ENCODE measurements at places on chromosomes 2 and 18. TPM values are rescaled to one million over a fixed set of nuclear protein-coding genes. Genes with fewer than 3 reads are reported as not detected.

GRCh38 chr2:11716689-11717321, 29.6 kb upstream of the LPIN1 start:
- no peaks in the 10 kb centered on the region for H3K27me3 ChIP-seq
- H3K4me1 ChIP-seq = no peaks in the 10 kb centered on the region
- H3K4me3 ChIP-seq = no peak overlapping the region
- no peak overlapping the region for H3K27ac ChIP-seq

- no peaks in the 10 kb centered on the region for H3K27me3 ChIP-seq
- H3K36me3 ChIP-seq = no peaks in the 10 kb centered on the region
- no peak overlapping the region for H3K4me3 ChIP-seq
- DNase-seq = no peak
- no peak overlapping the region for H3K27ac ChIP-seq
- H3K4me1 ChIP-seq = no peaks in the 10 kb centered on the region
Observed at GRCh38 chr2:190053426-190053825, 9.1 kb downstream of the MSTN start.

GRCh38 chr2:88683160-88684021, 8.1 kb upstream of the RPIA start:
- H3K4me3 ChIP-seq = no peak overlapping the region
- peaks cover 1% of the 10 kb centered on the region for H3K27me3 ChIP-seq
- H3K4me1 ChIP-seq = no peaks in the 10 kb centered on the region
- no peaks in the 10 kb centered on the region for H3K36me3 ChIP-seq

DNA sequence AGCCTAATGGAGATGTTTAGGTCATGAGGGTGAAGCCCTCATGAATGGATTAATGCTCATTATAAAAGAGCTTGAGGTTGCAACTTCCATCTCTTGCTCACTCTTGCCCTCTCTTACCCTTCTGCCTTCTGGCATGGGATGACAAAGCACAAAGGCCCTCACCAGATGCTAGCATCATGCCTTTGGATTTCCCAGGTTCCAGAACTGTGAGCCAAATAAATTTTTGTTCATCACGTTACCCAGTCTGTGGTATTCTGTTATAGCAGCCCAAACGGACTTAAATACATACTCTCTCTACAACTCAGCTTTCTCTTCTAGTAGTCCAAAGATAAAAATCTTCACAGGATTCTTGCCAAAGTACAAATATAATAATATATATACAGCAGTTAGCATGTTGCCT, 75.8 kb downstream of the LNPK start:
- no peaks in the 10 kb centered on the region for H3K27me3 ChIP-seq
- H3K36me3 ChIP-seq = no peaks in the 10 kb centered on the region
- no peaks in the 10 kb centered on the region for H3K4me1 ChIP-seq
- no peak overlapping the region for H3K27ac ChIP-seq
- DNase-seq = no peak

- no peaks in the 10 kb centered on the region for H3K36me3 ChIP-seq
- H3K4me3 ChIP-seq = peak overlapping the region; percentile 19
- DNase-seq = no peak
- H3K27ac ChIP-seq = no peak overlapping the region
- no peaks in the 10 kb centered on the region for H3K27me3 ChIP-seq
- H3K4me1 ChIP-seq = peaks cover 2% of the 10 kb centered on the region
Observed at GRCh38 chr18:9918016-9918680, 4.3 kb downstream of the VAPA start.

DNA sequence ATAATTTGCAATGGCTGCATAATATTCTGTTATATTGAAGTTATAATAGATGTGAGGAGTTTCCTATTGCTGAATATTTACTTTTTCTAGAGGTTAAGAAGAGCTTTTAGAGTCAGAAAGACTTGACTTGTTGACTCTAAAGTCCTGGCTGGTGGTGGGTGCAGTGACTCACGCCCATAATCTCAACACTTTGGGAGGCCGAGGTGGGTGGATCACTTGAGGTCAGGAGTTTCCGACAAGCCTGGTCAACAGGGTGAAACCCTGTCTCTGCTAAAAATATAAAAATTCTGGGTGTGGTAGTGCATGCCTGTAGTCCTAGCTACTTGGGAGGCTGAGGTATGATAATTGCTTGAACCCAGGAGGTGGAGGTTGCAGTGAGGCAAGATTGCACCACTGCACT, 33.9 kb upstream of the ATIC start:
- no peaks in the 10 kb centered on the region for H3K27me3 ChIP-seq
- H3K4me3 ChIP-seq = no peak overlapping the region

- H3K27ac ChIP-seq = no peak overlapping the region
- H3K4me1 ChIP-seq = no peaks in the 10 kb centered on the region
- no peak for DNase-seq
- no peak overlapping the region for H3K4me3 ChIP-seq
- H3K36me3 ChIP-seq = no peaks in the 10 kb centered on the region
- H3K27me3 ChIP-seq = no peaks in the 10 kb centered on the region
Observed at GRCh38 chr2:171210864-171211431, 50.3 kb upstream of the TLK1 start.

GRCh38 chr2:237726401-237726830, 72.2 kb upstream of the RBM44 start:
- no peak overlapping the region for H3K4me3 ChIP-seq
- DNase-seq = no peak
- H3K36me3 ChIP-seq = no peaks in the 10 kb centered on the region
- peaks cover 9% of the 10 kb centered on the region for H3K4me1 ChIP-seq

GRCh38 chr18:41613003-41613609, 341.9 kb upstream of the PIK3C3 start:
- no peaks in the 10 kb centered on the region for H3K4me1 ChIP-seq
- no peak overlapping the region for H3K4me3 ChIP-seq
- no peak overlapping the region for H3K27ac ChIP-seq
- H3K27me3 ChIP-seq = no peaks in the 10 kb centered on the region
- H3K36me3 ChIP-seq = no peaks in the 10 kb centered on the region

The SIX2 gene
- polyA plus RNA-seq = 3.4 TPM

The CRIM1 gene
- 47.3 TPM for polyA plus RNA-seq

The SPATA3 gene
- polyA plus RNA-seq = not detected
